ENCODE measurements at places on chromosomes 12 and 14. TPM values are rescaled to one million over a fixed set of nuclear protein-coding genes. Genes with fewer than 3 reads are reported as not detected.

GRCh38 chr12:14427929-14428328, 62.4 kb downstream of the ATF7IP start:
- DNase-seq, result no peak

DNA sequence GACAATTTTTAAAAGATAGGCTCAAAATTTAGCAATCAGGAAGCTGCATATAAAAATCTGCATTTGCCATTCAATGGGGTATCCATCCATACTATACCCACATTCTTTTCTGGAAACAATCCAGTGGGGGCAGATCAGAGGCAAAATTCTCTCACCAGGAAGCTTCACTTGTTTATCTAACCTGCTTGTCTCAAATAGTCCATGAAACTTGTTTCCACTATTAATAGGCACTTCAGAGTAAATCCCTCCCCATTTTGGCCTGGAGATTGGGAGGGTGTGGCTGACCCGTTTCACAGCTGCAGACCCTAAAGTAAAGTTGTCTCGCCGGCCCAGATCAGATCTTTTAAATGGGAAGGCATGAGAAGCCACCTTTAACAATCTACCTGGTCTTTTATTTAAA, 139.4 kb upstream of the CPNE8 start:
- DNase-seq, result no peak

DNA sequence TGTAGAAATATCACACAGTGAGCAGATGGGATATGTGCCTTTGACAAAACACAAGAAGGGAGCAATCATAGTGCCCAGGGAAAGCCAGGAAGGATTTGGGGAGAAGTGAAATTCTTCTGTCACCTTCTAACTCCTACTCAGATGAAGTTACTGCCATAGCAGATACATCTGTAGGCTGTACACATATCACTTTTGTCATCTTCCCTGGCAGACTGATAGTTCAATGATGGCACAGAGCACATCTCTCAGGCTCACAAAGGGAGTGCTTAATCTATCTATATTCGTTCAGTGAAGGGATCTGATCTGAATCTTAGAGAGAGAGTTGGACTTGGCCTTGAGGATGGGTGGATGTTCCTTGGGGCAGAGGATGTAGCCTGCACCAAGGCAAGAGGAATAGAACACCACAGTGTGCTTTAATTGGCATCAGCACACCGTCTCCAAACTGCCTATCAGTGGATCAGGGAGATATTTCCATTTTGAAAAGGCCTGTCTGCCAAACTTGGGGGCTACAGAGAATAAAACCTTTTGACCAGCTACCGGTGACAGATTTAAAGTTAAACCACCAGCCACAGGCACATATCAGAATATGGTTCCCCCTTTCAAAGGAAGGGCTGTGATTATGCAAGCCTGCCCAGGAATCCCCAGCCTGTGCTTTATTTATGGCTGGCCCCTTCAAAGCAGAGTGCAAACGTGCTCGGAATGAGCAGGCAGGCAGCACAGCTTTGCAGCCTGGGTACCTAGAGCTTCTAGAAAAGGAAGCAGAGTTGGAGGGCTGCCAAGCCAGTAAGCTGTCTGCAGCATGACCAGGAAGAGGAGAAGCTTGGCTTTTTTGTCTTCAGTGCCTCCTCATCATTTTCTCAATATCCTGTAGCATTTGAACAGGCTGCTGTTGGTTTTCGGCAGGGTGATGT, 165.5 kb upstream of the DYRK2 start:
- DNase-seq, result peak; percentile 2

- DNase-seq, result no peak
These were observed 228.3 kb downstream of the SEC23A start for GRCh38 chr14:38874721-38875120.

DNA sequence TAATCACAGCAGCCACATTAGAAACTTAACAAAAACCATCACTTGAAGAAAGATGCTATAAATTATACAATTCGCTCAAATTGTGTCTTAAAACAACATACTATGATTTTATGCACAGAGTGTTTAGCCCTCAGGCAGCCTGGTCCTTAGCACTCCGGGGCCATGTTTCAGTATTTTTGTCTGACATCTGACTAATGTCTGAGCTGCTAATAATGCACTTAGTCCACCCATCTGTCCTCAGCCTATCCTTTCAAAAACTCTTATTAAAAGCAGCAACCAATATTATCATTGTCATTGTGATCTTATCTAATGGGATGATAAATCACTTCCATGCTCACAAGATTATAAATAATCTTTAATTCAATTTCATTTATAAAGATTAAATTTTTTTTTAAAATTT, 602.7 kb upstream of the FOXG1 start:
- no peak for DNase-seq

GRCh38 chr14:90659156-90659555, 157.1 kb downstream of the TTC7B start:
- no peak for DNase-seq

DNA sequence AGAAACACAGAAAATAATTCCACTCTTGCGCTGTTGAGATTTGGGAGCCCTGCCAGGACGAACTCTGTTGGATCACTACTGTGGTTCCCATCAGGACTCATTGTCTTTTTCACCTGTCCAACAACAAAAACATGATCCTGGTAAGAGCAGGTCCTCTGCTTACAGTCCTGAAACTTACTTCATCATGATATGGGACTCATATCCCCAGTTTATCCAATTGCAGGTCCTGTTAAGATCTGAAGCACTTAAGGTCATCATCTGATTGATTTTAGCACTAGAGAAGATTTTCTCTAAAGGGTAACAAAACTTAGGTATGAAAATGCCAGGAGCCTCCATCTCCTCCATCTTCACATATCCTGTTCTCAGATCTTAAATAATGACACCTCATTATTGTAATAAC, at the start of gene OR6S1:
Gene OR6S1, minus strand, starts transcription at position 101 of the 400 bp plus-strand sequence. Its CDS starts 0 bp downstream, at position 101.
- DNase-seq, result no peak

DNA sequence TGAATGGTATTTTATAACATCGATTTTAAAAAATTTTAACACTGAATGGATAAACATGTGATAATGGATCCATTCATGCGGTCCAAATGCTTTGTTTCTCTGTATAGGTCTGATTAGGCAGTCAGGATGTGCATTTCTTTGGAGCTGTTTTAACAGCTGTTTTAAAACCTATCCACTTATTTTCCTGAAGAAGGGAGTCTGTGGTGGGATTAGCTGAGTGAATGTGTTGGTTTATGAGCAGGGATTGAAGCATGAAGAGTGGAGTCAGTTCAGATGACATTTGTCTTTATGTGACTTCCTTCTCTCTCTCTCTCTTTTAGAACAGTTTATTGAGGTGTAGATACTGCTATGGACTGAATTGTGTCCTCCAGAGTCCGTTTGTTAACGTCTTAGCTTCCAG, 37.7 kb downstream of the GLT8D2 start:
- no peak for DNase-seq

DNA sequence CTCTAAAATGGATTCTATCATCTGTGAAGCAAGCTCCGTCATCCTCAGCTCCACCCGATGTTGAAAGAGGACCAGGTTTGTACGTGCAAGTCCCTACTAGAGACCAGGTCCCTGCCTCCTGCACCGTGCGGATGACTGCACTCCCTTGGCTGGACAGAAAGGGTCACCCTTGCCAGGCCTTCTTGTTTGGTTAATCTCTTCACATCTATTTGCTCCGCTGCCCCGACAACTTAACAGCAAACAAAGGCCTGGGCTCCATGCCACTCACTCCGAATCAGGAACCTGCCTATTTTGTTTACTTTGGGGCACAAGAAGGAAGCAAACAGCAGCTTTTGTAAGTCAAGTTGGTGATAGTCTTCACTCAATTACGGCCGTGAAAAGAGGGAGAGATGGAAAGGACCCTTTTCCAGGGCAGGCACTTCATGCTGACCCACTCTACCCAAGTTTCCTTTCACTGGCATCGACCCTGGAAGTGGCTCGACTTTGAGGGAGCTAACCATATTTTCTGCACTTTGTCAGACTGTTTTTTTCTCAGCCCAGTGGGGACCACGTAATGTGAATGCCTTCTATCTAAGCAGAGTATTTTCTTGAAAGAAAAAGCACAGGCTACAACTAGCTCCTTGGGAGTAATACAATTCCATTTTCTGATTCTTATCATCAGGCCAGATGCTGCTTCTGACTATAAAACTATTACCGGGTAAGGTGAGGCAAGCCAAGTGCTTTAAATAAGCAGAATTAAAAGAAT, 202.6 kb downstream of the FOXN3 start:
- DNase-seq, result peak; percentile 7

- no peak for DNase-seq
These were observed 14.7 kb downstream of the JAG2 start for GRCh38 chr14:105153739-105154475.

DNA sequence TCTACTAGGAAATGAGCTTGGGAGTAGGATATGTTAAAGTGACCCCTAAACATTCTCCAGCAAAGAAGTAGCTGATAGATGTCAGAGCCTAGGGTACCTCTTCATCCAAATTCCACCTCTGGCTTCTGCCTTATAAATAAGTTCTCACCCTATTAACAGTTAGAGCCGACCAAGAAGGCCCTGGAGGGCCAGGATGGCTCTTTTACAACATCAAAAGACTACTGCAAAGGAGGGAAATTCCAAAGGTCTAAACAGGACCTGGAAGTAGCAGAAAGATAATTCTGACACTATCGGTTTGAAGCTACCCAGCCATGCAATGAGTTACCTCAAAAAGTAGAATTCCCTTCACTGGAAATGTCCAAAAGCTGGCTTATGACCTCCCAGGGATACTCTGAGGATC, 90.0 kb downstream of the PPM1H start:
- DNase-seq, result no peak

DNA sequence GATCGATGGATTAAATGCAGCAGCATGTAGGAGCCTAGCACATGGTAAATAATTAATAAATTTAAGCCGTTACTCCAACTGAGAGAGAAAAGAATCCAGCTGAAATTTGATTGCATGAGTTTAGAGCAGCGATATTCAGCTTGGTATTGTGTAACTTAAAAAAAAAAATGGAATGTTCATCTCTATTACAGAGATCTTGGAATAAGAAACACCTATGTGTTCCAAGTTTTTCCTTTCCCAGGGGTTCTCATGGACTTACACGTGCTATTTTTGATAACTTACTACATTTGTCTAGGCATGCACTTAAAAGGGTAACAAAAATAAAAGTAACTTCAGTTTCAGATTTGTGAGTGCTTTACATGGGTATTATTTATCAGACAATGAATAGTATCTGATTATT, 122.8 kb downstream of the RASSF9 start:
- DNase-seq, result no peak

DNA sequence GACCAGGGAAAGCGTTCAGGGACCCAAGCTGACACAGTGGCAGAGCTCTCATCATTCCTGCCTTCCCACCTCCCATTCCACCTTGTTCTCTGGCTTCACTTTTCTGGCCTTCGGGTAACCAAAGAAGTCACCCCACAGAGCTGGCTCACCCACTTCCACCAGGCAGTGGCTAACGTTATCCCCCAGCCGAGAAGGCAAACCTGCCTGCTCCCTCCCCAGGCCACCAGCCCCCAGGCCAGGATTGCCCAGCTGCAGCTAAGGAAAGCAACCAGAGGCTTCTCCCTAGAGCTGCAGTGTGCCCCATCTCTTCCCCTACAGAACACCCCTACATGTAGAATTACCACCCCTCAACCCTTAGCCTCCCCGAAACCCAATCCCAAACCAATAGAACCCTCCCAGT, 22.2 kb downstream of the CCDC88C start:
- no peak for DNase-seq

DNA sequence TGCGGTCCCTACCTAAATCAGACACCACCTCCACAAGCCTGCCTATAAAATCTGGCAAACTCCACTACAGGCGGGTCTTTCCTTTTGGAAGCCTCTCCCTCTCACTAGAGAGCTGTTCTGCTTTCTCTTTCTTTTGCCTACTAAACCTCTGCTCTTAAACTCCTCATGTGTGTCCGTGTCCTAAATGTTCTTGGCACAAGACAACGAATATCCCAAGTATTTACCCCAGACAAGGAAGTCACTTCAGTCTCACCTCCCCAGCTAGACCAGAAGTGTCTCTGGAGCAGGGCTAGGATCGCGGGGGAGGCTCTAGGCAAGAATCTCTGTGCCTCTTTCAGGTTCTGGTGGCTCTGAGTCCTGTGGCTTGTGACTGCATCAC, 37.2 kb upstream of the FICD start:
- no peak for DNase-seq

DNA sequence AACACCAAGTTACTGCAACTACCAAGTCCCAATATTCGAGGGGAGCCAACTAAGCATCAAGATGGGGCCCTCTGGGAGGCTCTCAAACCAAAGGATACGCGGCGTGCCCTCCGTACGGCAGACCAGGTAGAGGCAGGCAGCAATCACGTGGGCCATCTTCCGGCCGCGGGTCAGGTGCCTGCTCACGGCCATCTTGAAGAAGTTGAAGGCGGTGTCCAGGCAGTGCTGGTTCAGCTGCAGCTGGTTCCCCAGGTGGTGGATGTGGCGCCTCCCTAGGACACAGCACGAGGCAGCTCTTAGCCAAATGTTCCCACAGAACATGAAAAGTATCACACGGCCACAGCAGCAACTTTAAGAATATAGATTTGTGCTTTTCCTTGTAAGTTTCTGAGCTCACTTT, 24.3 kb downstream of the BTBD6 start:
- DNase-seq, result no peak

GRCh38 chr14:65565948-65566347, 153.4 kb downstream of the FUT8 start:
- DNase-seq, result peak; percentile 61

DNA sequence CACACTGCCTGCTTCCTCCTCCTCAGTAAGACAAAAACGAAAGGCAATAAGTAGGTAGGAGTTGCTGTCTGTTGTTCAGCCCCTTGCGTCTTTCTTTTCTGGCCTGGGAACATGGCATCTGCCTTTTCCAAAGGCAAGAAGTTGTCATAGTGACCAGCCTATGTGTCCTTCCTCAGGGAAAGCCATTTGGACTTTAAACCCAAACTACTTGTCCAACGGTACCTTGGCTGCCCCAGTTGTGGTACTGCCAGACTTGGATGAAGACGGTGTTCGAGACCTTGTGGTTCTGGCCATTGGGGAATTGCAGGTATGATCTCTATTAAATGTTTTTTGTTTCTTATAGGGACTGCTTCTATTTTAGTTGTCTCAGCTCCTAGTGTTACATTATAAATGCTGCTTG, 18.5 kb downstream of the FAM234B start:
- no peak for DNase-seq

GRCh38 chr14:32203928-32204357, 874 bp upstream of the RNU6-8 start:
- DNase-seq, result no peak

Gene PTGER2
- 2.2 TPM for total RNA-seq

Gene KITLG
- total RNA-seq, result 48.8 TPM

Gene KCNMB4
- total RNA-seq, result 0.51 TPM

Gene PRB2
- not detected for total RNA-seq

Gene CLEC14A
- total RNA-seq, result not detected

Gene FAM90A1
- total RNA-seq, result 0.23 TPM

Gene KTN1
- 165 TPM for total RNA-seq

Gene NANOG
- total RNA-seq, result not detected

All from epithelial cell of proximal tubule (primary cell).